ENCODE measurements at places on chromosomes 3 and 15. TPM values are rescaled to one million over a fixed set of nuclear protein-coding genes. Genes with fewer than 3 reads are reported as not detected.
A peak's percentile ranks its signal among the peaks of the same experiment; 100 is the strongest.

The LMLN gene
- total RNA-seq: 8.2 TPM

The HTD2 gene
- total RNA-seq: 9.2 TPM

DNA sequence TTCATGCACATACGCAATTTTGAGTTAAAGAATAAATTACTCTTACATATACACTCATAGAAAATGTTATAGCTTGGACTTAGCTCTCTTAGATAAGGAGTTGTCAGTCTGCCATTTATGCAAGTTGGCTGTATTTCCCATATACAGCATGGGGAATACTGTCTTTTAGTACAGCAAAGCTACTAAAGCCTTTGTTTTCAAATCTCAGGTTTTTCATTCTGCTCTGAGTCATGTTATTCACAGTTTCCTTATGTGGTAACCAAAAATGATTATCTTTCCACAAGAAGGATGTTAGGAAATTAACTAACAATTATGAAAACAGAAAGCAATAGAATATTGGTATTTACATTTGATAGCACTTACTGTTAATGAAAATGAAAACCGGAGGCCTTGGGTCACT, 4.3 kb upstream of the TIPARP start:
- H3K36me3 ChIP-seq: no peaks in the 10 kb centered on the region
- no peaks in the 10 kb centered on the region for H3K4me1 ChIP-seq
- no peak for DNase-seq
- H3K4me3 ChIP-seq: no peak overlapping the region
- H3K27ac ChIP-seq: no peak overlapping the region
- H3K27me3 ChIP-seq: no peaks in the 10 kb centered on the region

DNA sequence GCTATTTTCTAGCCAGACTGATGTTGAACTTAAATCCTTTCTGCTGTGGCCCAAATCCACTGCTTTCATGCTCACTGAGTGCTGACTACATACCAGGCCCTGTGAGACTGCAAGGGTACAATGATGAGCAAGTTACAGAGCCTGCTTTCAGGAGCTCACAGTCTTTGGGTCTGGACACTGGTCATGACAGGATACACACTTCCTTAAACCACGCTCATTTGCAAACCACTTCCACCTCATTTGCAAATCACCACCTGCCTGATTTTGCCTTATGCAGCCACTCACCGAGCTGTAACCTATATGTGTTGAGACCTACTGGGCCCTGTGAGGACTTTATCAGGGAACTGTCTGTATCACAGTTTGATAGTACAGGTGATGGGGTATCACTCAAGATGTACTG, 50.2 kb upstream of the LRRC58 start:
- peaks cover 3% of the 10 kb centered on the region for H3K27me3 ChIP-seq
- no peak overlapping the region for H3K4me3 ChIP-seq
- H3K36me3 ChIP-seq: no peaks in the 10 kb centered on the region
- no peak for DNase-seq

DNA sequence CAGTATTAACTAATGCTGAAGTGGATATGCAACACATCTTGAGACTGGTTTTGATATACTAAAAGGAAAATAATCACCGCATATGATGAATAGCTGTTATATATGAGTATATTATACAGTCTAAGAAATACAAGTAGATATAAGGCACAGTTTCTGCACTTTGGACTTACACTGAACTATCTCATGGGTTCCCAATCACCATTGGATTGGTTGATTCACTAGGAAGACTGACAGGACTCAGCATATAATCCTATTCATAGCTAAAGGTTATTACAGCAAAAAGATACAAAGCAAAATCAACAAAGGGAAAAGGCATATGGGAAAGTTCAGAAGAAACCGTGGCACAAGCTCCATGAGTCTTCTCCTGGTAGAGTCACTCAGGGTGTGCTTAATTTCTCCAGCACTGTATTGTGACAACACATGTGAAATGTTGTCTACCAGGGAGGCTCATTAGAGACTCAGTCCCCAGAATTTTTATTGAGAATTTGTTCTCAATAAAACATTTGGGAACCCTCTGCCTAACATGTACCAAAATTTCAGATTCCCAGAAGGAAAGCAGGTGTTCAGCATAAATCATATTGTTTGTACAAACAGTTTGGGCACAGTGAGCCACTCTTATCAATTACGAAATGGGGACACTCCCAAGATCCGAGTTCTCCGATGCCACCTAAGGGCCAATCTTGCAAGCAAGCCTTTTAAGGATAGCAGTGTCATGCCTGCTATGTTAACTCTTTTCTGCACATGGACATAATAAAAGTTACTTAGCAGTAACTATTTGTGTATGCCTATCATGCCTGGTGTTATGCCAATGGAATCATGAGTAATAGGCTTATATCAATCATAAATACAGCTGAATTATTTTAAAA, 26.8 kb downstream of the CMC1 start:
- no peak overlapping the region for H3K27ac ChIP-seq
- H3K4me3 ChIP-seq: no peak overlapping the region
- peaks cover 16% of the 10 kb centered on the region for H3K36me3 ChIP-seq
- DNase-seq: no peak

DNA sequence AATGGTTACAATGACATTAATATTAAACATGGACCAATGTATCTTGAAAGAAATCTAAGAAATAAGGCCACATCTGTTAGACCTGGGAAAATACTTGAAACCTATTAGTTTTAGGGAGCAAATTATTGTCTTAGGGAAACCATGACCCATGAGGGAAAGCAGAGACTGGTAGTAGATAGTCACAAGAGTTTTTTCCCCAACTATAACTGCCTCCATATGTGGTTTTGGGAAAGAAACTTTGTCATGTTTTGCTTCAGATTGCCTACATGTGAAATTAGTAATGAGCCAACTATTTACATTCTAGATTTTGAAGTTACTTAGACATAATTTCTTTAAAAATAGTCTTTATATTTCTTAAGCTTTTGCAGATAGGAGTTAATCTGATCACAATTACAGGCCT, 474.9 kb downstream of the ROBO2 start:
- no peaks in the 10 kb centered on the region for H3K4me1 ChIP-seq
- H3K4me3 ChIP-seq: no peak overlapping the region
- H3K27me3 ChIP-seq: no peaks in the 10 kb centered on the region
- no peak overlapping the region for H3K27ac ChIP-seq
- DNase-seq: no peak

DNA sequence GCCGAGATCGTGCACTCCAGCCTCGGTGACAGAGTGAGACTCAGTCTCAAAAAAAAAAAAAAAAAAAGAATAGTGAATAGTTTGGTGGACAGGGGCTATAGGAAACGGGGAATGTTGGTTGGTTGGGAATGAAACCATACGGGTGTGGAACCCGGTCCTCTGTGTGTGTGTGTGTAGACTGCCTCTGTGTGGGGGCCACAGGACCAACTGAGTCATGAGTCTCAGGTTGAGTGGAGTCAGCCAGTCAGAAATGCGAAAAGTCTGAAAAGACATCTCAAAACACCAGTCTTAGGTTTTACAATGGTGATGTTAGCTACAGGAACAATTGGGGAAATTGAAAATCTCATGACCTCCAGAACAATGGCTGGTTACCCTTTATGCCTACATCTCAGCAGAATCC, 44.5 kb downstream of the ZDHHC19 start:
- no peak overlapping the region for H3K4me3 ChIP-seq
- H3K36me3 ChIP-seq: no peaks in the 10 kb centered on the region
- no peak overlapping the region for H3K27ac ChIP-seq
- no peak for DNase-seq

- no peaks in the 10 kb centered on the region for H3K27me3 ChIP-seq
- H3K36me3 ChIP-seq: no peaks in the 10 kb centered on the region
- no peak overlapping the region for H3K4me3 ChIP-seq
- DNase-seq: no peak
- no peaks in the 10 kb centered on the region for H3K4me1 ChIP-seq
- no peak overlapping the region for H3K27ac ChIP-seq
Measured at GRCh38 chr15:87322870-87323269, 933.7 kb downstream of the NTRK3 start.

GRCh38 chr15:94744080-94744793, 512.9 kb downstream of the MCTP2 start:
- no peak overlapping the region for H3K4me3 ChIP-seq
- no peak for DNase-seq
- no peaks in the 10 kb centered on the region for H3K27me3 ChIP-seq
- no peaks in the 10 kb centered on the region for H3K36me3 ChIP-seq

GRCh38 chr3:39146083-39146501, 7.3 kb downstream of the CSRNP1 start:
- peaks cover 63% of the 10 kb centered on the region for H3K4me1 ChIP-seq
- H3K4me3 ChIP-seq: no peak overlapping the region
- no peak for DNase-seq
- H3K27me3 ChIP-seq: no peaks in the 10 kb centered on the region
- H3K27ac ChIP-seq: no peak overlapping the region

GRCh38 chr15:33200903-33201302, 6.4 kb upstream of the FMN1 start:
- no peak overlapping the region for H3K4me3 ChIP-seq
- H3K27ac ChIP-seq: no peak overlapping the region
- H3K36me3 ChIP-seq: no peaks in the 10 kb centered on the region
- DNase-seq: no peak
- peaks cover 9% of the 10 kb centered on the region for H3K4me1 ChIP-seq

DNA sequence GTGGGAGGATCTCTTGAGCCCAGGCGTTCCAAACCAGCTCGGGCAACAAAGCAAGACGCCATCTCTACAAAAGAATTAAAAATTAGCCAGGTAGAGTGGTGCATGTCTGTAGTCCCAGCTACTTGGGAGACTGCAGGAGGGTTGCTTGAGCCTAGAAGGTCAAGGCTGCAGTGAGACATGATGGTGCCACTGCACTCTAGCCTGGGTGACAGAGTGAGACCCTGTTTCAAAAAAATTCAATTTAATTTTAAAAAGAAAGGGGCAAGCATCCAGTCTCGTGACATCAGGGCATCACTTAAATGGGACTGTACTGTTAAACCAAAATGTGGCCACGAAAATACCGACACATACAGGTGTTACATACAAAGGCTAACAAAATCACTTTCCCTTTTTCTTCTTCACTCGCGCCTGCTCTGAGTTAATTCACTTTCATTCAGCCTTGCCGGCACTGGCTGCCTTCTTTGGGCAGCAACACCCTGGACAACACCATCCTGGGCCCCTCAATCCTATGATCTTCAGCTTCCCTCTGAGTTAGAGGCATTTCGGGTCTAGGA, 121.7 kb downstream of the LIPC start:
- DNase-seq: no peak
- no peak overlapping the region for H3K4me3 ChIP-seq
- no peak overlapping the region for H3K27ac ChIP-seq
- peaks cover 7% of the 10 kb centered on the region for H3K4me1 ChIP-seq

GRCh38 chr3:190401963-190402362, 14.0 kb downstream of the CLDN16 start:
- no peaks in the 10 kb centered on the region for H3K36me3 ChIP-seq
- no peak overlapping the region for H3K27ac ChIP-seq
- no peak for DNase-seq
- H3K4me1 ChIP-seq: no peaks in the 10 kb centered on the region
- H3K4me3 ChIP-seq: no peak overlapping the region

DNA sequence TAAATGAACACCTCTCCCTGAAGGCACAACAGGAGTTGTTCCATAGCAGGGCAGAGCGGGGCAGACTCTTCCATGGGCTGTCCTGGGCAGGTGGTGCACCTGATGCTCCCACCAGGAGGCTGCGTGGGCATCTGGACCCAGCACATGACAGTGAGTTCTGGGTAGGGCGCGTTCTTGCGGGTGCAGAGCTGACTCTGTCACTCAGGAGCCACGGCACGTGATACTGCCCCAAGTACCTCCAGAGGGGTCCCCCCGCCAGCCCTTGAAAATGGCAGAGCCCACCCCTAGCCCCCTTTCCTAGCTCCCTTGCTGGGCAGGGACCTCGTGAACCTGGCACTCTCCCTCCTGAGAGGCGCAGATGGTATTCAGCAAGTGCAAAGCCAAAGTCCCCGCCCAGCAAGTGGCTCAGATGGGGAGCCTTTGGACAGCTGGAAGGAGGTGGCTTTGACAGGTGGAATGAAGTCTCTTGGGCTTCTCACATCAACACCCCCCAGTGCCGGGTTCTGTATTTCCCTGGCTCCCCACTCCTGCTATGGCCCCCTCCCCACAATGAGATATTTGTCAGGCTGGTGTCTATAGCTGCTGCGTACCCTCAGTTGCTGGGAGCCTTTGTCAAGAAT, 172.1 kb downstream of the TBC1D2B start:
- no peak for DNase-seq
- H3K27me3 ChIP-seq: no peaks in the 10 kb centered on the region
- no peaks in the 10 kb centered on the region for H3K4me1 ChIP-seq

DNA sequence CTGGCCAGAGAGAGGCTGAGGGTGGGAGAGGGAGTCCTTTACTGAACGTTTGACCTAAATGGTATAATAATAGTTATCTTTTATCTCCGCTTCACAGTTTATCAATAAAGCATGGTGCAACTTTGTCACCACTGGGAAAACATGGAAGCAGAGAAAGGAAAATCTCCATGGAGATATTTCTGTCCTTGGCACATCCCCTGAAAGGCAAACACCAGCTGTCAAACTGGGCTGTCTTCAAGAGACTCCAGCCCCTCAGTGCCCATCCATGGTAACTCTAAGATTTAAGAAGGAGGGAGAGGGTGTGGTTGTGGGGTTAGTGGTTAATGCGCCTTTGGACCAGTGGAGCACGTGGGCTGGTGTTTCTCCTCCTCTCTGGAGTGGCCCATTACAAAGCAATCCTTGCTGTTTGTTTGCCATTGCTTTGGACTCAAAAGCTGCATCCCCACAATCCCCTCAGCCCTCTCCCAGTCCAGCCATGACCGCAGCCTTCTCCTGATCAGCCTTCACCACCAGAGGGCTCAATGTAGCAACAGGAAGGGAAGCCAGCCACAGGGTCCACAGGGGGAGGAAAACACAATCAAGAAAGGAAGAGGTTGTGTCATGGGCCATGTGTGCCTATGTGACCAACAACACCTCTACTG, 38.2 kb upstream of the FAM174B start:
- DNase-seq: no peak
- H3K4me3 ChIP-seq: no peak overlapping the region
- H3K4me1 ChIP-seq: no peaks in the 10 kb centered on the region
- no peaks in the 10 kb centered on the region for H3K36me3 ChIP-seq
- no peak overlapping the region for H3K27ac ChIP-seq
- H3K27me3 ChIP-seq: no peaks in the 10 kb centered on the region

- no peak overlapping the region for H3K27ac ChIP-seq
- DNase-seq: peak; percentile 28
Measured at GRCh38 chr15:69475769-69476358, 23.2 kb downstream of the RPLP1 start.
